ENCODE measurements at places on chromosomes 7 and 10. TPM values are rescaled to one million over a fixed set of nuclear protein-coding genes. Genes with fewer than 3 reads are reported as not detected.

HPS1 gene
- 38.7 TPM for total RNA-seq

HOXA6 gene
- 14.0 TPM for total RNA-seq

- H3K27ac ChIP-seq, result no peak overlapping the region
- no peaks in the 10 kb centered on the region for H3K4me1 ChIP-seq
- H3K27me3 ChIP-seq, result no peaks in the 10 kb centered on the region
- no peak overlapping the region for H3K4me3 ChIP-seq
- DNase-seq, result no peak
These were observed 612.9 kb downstream of the SORCS1 start for GRCh38 chr10:106551501-106552062.

DNA sequence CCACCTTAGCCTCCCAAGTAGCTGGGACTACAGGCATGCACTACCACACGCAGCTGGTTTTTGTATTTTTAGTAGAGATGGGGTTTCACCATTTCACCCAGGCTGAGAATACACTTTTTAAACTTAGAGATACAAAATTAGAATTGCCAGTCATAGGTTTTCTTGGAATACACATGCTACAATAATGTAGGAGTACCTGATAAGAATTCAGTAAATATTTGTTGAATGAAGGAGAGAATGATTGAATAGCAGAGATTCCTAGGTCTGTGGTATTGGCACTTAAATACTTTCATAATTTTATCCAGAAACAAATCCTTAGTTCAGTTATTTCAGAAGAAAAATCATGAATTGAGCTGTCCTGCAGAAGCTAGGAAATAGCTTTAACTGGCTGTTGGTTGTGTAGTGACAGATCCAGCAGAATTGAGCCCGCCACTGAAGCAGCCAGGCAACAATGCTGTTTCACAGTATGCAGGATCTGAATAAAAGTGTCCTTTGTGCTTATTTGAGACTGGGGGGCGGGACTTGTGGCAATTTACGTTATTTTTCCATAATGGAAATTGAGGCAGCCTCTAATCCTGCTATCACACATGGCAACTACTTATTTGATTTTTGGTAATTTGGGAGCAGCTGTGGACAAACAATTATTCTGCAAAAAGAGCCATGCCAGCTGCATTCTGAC is 31.5 kb downstream of the NRF1 start:
- H3K4me1 ChIP-seq, result peaks cover 32% of the 10 kb centered on the region
- no peak overlapping the region for H3K27ac ChIP-seq
- H3K27me3 ChIP-seq, result no peaks in the 10 kb centered on the region
- H3K4me3 ChIP-seq, result no peak overlapping the region

DNA sequence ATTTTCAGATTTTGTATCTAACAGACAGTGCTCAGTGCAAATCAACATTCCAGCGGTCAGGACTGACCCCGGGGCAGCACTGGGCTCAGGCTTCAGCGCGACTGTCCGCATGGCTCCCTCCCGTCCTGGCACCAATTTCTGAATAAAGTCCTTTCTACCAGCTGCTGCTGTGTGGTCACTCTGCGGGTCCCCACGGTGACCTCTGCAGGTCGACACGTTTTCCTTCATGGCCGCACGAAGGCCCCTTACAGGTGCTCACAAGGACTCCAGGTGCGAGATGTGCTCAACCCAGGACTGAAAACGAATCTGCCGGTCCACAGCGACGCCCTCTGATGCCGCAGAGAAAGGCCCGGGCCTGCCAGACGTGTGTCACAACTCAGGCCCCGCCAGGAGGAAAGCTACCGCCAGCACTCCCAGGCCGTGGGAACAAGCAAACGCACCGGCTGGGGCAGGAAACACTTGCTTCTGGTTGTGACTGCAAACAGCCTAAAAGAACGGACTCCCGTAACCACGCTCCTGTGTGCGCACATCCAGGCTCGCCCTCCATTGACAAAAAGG is 3.7 kb upstream of the UTF1 start:
- no peak overlapping the region for H3K27ac ChIP-seq
- H3K36me3 ChIP-seq, result no peaks in the 10 kb centered on the region
- peaks cover 3% of the 10 kb centered on the region for H3K4me1 ChIP-seq
- H3K27me3 ChIP-seq, result peaks cover 58% of the 10 kb centered on the region

DNA sequence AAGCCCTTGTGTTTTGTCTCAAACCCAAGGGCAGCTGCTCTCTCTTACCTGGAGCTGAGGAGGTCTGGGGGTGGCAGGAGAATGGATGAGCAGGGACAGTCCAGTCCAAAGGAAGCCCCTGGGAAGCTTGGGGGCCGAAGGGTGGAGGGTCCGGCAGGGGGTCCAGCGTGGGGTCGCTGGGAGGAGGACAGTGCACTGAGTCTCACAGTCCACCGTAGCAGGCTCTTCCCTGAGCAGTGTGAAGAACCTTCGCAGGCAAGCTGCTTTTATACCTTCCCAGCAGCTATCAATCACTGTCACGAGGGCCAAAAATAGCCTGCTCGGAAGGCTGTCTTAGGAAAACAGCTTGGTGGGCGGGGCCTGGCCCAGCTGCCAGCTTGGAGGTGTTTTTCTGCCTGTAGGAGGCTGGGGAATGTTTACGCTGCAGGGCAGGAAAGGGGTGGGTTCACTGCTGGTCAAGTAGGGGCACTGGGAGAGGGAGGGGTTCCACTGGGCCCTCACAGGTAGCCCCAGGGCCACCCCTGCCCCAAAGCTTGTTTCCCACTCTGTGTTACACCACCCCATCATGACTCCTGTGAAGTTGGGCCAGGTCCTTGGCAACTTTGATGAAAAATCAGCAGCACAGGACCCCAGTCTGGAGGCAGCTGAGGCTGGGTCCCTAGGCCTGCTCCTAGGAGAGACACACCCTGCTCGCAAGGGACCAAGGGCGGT is at the start of gene DEPP1:
Gene DEPP1, minus strand, starts transcription at position 240 of the 711 bp plus-strand sequence. CDS start 779 bp downstream, outside the sequence.
- H3K36me3 ChIP-seq, result no peaks in the 10 kb centered on the region
- peak within 1 kb of the TSS; percentile 90 for H3K27ac ChIP-seq
- H3K4me1 ChIP-seq, result peaks cover 3% of the 10 kb centered on the region
- DNase-seq, result peak; percentile 93

DNA sequence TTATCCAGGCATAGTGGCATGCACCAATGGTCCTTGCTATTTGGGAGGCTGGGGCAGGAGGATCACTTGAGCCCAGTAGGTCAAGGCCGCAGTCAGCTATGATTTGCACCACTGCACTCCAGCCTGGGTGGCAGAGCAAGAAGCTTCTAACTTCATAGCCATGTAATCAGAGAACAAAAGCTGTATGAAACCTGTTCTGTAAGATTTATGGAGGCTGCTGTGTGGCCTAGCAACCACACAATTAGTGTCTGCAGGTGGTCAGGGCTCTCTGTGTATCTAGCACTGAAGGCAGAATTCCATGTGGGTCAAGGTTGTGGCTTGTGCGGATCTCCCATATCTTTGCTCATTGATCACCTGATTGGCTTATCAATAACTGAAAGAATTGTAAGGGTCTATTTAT is 221.5 kb upstream of the FOXK1 start:
- no peak overlapping the region for H3K27ac ChIP-seq
- no peaks in the 10 kb centered on the region for H3K36me3 ChIP-seq
- no peaks in the 10 kb centered on the region for H3K4me1 ChIP-seq
- H3K4me3 ChIP-seq, result no peak overlapping the region
- no peaks in the 10 kb centered on the region for H3K27me3 ChIP-seq
- no peak for DNase-seq
